ENCODE measurements at places on chromosomes 1 and 21.

- no peak for DNase-seq
Measured at GRCh38 chr1:155038602-155039307, 5.1 kb downstream of the DCST1 start.

- DNase-seq, result no peak
Measured at GRCh38 chr1:117644696-117645311, 39.0 kb downstream of the TENT5C start.

DNA sequence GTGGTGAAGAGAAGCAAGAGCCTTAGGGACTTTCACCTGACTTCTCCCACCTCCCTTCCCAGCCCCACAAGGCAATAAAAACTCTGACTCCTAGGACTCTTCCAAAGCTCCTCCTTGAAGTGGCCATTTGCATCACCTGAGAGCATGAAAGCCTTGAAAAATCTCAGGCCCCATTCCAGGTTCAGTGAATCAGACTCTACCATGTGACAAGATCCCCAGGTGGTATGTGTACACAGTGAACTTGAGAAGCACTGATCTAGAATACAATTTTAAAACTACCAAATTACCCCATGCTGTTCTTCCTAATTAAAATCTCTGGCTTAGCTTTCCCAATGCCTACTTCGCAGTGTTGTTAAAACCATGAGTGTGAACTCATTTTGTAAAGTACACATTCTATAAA lies 195.1 kb upstream of the SAMSN1 start:
- DNase-seq, result no peak

DNA sequence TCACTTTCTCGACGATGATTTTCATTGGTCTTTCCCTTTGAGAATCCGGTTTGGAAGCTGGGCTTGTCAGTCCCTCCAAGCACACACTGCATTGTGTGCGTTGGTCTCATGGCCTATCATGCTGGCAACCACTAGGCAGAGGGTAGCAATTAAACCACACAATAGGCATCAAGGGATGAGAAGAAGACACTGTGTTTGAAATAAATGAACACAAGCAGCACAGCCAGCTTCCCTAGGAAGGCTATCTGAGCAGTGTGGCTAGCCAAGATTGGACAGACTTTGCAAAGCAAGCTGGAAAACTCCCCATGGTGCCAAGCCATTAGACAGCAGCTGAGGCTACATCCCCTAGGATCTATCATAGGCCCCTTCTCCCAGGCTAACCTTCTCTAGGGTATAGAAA lies 288.7 kb downstream of the NUF2 start:
- peak; percentile 35 for DNase-seq

- DNase-seq, result no peak
Measured at GRCh38 chr1:91697861-91698260, 188.1 kb downstream of the TGFBR3 start.

GRCh38 chr1:15712168-15712567 lies 23.9 kb upstream of the SLC25A34 start:
- DNase-seq, result no peak

DNA sequence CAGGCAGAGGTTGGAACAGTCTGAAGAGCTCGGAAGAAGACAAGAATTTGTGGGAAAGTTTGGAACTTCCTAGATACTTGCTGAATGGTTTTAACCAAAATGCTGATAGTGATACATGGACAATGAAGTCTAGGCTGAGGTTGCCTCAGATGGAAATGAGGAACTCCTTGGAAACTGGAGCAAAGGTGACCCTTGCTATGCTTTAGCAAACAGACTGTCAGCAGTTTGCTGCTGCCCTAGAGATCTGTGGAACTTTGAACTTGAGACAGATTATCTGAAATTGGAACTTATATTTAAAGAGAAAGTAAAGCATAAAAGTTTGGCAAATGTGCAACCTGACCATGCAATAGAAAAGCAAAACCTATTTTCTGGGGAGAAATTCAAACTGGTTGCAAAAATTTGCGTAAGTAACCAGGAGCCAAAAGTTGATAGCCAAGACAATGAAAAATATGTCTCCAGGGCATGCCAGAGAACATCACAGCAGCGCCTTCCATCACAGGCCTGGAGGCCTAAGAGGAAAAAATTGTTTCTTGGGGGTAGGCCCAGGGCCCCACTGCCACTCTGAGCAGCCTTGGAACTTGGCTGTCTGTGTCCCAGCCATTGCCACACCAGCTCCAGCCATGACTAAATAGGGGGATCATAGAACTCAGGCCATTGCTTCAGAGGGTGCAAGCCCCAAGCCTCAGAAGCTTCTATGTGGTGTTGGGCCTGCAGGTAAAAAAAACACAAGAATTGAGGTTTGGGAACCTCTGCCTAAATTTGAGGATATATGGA lies 675.3 kb downstream of the LTN1 start:
- DNase-seq, result no peak

DNA sequence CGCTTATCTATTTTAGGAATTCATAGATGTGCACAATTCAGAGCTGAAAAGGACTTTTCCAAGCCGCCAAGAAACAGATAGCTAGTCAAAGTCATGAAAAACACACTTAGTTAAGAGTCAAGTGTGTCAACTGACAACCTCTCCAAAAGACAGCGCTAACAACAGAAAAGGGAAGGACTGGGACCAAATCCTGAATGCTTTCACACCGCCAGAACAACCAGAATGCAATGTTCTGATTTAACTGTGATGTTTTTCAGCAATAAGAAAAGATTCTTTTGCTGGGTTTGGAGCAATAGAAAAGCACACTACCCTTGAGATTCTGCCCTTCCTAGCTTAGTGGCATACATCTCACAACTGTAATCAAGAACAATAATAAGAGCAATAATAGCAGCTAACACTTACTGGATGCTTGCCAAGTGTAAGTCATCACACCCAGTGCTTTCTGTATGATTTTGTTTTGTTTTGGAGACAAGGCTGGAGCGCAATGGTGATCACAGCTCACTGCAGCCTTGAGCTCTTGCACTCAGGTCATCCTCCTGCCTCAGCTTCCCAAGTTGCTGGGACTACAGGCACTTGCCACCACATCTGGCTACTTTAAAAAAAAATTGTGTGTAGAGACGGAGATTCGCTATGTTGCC lies 33.9 kb upstream of the SDC3 start:
- DNase-seq, result no peak

DNA sequence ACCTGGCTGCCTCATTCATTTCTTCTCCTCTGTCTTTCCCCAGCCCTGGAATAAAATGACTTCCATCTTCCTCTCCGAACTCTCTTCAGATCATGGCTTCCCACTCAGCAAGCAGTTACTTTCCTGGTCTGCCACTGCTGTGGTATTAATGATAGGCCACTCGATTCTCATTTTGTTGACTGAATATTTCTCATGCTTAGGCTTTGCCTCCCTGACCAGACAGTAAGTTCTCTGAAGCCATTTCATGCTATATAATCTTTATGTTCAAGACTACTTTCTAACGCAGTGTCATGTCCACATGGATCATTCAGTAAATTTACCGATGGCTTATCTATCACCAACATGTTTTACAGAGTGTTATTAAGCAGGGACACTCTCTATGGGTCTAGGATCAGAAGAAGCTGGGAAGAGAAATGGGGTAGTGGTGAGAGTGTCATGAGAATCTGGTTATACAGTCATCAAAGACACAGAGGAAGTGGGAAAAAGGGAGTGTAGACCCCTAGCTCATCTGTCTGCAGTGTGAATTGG lies 20.6 kb downstream of the RUNX1 start:
- no peak for DNase-seq

DNA sequence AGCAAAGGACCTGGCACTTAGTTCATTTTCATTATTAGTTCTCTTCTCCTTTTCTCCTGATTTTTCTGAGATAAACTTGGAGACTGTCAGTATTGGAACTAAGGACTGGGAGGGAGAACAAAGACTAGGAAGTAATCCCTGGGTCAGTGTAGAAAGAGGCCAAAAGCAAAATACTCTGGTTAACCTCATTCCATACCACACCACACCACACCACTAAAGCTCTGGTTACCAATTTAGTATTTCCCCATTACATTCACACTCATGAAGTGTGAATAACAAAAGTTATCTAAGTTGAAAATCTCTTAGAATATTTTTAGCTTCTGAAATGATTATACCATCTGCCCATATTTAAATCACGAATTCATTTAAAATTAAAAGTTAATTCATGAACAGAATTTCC lies 68.9 kb upstream of the DMRTA2 start:
- DNase-seq, result no peak

DNA sequence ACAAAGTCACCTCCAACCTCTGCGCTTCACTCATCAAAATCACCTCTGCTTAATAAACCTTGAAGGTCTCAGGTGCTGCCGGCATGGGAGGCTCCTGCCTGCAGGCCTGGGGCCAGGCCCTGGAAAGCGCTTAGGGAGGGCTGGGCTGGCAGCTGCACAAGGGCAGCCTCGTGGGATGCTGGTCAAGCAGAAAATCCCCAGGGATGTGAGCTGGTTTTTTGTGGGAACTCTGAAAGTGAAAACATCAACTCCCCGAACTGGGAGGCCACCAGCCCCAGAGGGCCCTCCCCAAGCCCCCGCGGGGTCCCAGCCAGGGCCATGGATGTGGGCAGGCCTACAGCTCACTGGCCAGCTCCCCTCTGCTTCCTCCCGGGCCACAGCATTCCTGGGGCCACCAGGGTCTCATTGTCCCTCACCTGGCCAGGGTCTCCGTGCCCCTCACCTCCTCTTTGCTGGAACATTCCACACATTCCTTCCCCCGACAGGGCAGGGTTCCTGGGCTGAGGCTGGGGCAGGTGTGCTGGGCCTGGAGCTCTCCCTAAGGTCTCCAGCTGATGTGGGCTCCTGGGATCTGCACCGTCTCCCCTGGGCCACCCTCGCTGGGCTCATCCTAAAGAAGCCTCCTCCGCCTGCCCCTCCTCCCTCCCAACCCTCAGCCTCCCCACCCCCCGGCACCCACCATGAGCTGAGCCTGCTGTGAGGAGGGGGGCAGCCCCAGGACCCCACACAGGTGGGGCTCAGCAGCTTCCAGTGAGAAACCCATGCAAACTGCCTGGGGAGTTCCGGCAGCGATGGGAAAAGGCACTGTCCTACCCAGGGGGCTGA lies 36.0 kb upstream of the POFUT2 start:
- no peak for DNase-seq

- DNase-seq, result no peak
Measured at GRCh38 chr1:85578321-85579295, 2.0 kb upstream of the CCN1 start.

- DNase-seq, result no peak
Measured at GRCh38 chr1:86557739-86558138, 10.9 kb downstream of the CLCA4 start.

DNA sequence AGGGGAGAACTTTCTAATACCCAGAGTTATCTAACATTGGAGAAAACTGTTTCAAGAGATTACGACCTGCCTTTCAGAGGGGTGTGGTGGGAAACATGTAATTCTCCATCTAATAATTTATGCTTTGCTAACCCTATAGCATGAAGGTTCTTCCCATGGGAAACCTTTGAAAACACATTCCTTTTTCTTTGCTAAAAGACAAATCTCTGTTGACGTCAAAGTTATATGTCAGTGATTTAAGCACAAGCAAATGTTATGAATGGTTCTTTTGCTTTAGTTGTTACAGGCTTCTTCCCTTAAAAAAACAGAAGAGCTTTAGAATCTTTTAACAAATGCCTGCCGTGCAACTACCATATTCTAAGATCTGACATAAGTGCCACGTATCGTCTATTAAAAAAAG lies 19.2 kb downstream of the FMO2 start:
- DNase-seq, result no peak

GRCh38 chr1:193909406-193910082 lies 723.1 kb upstream of the B3GALT2 start:
- no peak for DNase-seq

DNA sequence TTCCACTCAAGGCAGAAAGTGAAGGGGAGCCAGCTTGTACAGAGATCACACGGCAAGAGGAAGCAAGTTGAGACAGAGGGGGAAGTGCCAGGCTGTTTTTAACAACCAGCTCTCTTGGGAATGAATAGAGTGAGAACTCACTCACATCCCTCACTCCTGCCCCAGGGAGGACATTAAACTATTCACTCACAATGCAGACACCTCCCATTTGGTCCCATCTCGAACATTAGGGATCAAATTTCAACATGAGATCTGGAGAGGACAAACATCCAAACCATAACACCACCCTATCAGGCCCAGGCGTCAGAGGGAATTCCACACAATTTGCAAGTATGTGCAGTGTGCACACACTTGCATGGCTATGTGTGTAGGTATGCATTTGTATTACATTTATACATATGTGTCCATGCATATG lies 62.7 kb downstream of the DMAP1 start:
- DNase-seq, result peak; percentile 30

GRCh38 chr1:243968413-243968812 lies 82.7 kb upstream of the ZBTB18 start:
- DNase-seq, result no peak

DNA sequence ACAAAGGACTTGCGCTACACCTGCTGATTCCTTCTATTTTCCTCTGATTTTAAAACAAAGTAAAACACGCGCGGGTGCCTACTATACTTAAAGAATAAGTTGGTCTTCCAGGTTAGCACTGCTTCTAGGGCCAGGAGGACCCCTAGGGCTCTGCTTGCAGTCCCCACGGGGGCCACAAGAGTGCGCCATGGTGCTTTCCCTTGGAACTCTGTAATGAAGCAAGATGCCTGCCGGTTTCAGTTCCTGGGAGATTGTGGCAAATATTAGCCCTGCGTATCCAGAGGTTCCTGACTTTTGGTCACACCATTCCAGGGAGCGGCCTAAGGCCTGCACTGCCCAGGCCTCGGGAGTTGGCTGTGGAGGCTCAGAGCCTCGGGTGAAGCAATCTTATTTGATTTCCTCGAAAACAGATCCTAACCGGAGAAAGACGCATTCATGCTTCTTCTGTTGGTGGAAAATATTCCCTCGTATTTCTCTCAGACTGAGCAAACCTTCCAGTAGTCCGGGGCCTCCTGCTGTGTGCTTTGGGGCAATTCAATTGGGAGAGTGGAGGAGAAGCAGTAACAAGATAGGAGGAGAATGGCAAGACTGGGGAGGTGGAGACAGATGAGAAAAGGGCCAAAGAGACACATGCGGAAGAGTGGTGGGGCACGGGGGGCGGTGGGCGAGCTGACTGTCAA lies 25.3 kb downstream of the ADAM30 start:
- DNase-seq, result peak; percentile 69

DNA sequence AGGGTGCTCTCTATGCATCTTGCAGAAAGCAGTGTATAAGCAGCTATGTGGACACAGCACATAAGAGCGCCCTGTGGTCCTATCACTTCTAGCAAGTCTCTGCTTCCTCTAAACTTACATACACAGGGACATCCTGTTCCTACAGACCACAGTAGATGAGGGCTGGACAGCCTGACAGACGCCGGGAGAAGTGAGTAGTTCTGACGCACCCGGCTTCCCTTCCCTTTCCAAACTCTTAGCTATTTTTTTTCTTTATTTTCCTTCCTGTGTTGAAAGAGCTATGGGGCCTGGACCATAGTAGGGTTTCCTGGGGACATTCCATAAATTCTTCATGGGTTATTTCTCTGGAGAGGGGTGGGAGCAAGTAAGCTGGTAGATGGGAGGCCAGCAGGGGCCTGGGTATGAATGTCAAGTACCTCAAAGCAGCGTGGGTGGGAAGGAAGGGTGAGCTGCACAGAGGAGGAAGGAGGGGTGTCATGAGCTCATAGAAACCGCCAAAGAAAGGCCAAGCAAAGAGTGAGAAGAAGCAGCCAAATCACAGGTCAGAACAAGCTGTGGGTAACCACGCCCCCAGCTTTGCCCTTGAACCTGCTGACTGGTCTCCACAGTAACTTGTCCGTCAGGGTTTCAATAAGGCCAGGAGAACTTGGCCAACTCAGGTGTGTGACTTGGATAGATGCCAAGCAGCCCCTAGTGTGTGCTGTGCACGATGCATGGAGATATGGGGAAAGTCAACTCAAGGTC lies 36.6 kb downstream of the PLXNA2 start:
- no peak for DNase-seq

- no peak for DNase-seq
Measured at GRCh38 chr21:42261829-42262200, 42.9 kb downstream of the ABCG1 start.

Measured in NCI-H187 (cell line).